ENCODE measurements at places on chromosomes 5 and 9.

DNA sequence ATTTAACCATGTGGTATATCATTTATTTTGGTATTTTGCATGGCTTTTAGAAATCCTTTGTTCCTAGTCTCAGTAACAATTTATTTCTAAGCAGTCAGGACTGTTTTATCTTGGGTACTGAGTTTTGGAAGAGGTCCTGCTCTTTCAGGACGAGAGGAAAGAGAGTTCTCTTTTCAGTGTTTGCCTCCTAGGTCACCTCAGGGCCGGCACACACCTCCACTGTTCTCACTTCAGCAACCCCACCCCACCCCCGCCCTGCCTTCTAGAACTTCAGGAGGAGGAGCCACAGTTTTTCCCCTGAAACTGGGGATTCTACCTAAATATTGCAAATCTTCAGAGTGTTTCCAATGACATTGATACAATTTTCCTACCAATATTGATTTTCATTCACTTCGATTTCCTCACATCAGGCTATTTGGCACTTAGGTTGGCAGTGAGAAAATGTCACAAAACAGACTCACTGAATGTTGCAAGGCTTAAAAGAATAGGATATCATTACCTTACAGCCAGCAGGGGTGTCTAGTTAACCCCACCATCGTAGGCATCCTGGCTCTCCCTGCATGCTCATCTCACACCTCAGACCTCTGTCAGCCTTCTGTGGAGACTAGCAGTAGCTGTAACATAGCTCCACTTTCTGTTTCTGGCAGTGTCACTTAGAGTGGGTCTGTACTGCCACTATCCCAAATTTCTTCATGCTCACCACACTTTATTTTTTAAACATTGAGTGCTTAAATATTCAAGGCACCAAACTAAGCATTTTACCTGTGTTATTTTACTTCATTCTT lies 5.4 kb downstream of the IGIP start:
- no peak for DNase-seq

- DNase-seq = no peak
These were observed 200.5 kb downstream of the EFNA5 start for GRCh38 chr5:107470295-107470582.

DNA sequence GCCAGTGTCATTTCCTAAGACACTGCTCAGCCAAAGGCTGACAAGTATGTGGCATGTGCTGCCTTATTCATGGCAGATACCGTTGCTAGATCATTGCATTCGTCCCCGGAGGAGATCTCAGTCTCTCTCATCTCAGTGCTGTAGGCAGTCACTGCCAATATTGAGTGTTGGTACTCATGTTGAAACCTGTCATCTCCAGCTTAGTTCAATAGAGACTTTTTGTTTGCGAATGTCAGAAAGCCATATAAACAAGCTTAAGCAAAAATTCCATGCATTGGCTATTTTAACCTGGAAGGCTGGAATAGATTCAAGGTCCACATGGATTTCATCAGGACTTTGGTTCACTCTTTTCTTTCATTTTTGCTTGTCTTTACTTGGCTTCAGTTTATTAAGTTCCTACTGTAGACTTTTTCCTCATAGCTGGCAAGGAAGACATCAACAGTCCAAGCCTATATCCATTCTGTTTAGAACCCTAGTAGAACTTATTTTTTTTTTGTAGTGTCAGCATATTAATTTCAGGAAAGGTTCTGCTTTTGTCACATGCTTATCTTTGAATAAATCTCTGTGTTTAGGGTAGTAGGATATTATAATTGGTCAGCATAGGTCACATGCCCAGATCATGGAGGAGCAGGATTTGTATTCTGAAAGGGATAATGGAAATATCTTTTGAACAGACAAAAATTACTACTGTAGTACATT lies 66.8 kb downstream of the FCHO2 start:
- no peak for DNase-seq

GRCh38 chr5:132812781-132813598 lies at the start of gene SOWAHA:
TSS of gene SOWAHA (plus strand) at chr5:132813302. CDS start at chr5:132813622, 320 bp downstream.
- no peak for DNase-seq

DNA sequence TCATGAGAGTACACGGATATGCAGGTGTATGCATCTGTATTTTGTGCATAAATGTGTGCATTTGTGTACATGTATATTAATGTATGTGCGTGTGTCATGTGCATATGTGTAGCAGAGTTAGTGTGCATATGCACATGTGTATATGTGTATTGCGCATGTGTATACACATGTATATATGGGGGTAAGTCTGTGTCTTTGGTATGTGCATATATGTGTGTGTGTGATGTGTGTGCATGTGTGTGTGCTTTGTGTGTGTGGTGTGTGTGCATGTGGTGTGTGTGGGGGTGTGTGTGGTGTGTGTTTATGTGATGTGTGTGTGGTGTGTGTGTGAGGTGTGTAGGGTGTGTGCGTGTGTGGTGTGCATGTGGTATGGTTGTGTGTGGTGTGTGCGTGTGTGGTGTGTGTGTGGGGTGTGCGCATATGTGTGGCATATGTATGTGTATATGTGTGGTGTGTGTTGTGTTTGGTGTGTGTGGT lies 13.1 kb upstream of the CTSL start:
- no peak for DNase-seq

- DNase-seq = no peak
These were observed 266.4 kb downstream of the DENND1A start for GRCh38 chr9:123663529-123663928.

DNA sequence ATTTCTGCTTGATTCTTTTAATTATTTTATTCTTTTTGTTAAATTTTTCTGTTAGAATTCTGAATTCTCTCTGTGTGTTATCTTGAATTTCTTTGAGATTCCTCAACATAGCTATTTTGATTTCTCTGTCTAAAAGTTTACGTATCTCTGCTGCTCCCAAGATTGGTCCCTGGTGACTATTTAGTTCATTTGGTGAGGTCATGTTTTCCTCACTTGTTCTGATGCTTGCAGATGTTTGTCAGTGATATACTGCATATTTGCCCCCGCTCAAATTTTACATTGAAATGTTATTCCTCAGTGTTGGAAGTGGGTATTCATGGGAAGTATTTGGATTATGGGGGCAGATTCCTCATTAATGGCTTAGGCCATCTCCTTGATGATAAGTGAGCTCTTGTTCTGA lies 105.3 kb downstream of the PRDM9 start:
- no peak for DNase-seq

- no peak for DNase-seq
These were observed 487.7 kb downstream of the GADD45G start for GRCh38 chr9:90092508-90092907.

GRCh38 chr5:133994990-133995333 lies 9.8 kb downstream of the VDAC1 start:
- no peak for DNase-seq

- no peak for DNase-seq
These were observed 9.5 kb downstream of the GM2A start for GRCh38 chr5:151262532-151262931.

GRCh38 chr5:152523964-152524363 lies 118.9 kb upstream of the NMUR2 start:
- no peak for DNase-seq

- no peak for DNase-seq
These were observed 549.0 kb upstream of the NUDT12 start for GRCh38 chr5:104111632-104112031.

- no peak for DNase-seq
These were observed 96.9 kb downstream of the PARP8 start for GRCh38 chr5:50763351-50763750.

GRCh38 chr9:5958273-5958672 lies 57.2 kb downstream of the RANBP6 start:
- no peak for DNase-seq

DNA sequence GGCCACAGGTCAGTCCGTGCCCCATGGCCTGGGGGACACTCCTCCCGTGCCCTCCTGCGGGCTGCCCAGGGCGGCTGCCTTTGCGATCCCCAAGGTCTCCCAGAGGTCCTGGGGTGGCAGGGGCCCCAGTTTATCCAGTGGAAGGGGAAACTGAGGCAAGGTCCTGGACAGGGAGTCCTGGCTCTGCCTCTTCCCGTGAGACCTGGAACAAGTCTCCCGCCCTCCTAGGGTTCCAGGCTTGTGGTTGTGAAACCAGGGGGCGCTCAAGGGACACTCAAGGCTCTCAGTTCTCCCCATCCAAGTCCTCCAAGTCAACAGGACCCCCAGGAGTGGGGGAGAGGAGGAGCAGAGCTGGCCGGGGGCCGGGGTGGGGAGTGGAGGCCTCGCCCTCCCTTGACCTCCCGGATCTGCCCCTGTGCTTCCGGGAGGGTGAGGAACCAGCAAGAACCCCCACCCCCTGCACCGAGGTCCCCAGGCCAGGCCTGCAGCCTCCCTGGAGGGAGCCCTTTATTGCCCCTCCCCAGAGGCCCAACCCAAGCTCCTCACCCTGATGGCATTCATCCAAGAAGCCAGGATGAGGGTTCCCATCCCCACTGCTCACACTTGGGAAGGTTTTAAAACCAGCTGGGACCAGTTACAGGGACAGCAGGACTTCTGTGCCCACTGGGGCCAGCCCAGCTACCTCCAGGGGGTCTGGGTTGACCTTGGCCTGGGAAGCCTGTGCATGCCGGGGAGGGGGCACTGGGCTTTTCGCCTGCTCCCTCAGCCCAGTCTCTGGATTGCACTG lies 24.7 kb upstream of the TMEM250 start:
- no peak for DNase-seq

- no peak for DNase-seq
These were observed 47.5 kb downstream of the NKD2 start for GRCh38 chr5:1055896-1056610.

- DNase-seq = no peak
These were observed 623.3 kb downstream of the HINT1 start for GRCh38 chr5:130541617-130542221.

- DNase-seq = no peak
These were observed 162.8 kb downstream of the ENC1 start for GRCh38 chr5:74477761-74478160.

GRCh38 chr9:18720691-18721090 lies 246.7 kb downstream of the ADAMTSL1 start:
- no peak for DNase-seq

GRCh38 chr9:129667850-129668249 lies 2.4 kb downstream of the PRRX2 start:
- no peak for DNase-seq

GRCh38 chr9:20650750-20651299 lies 28.5 kb upstream of the MLLT3 start:
- no peak for DNase-seq

- no peak for DNase-seq
These were observed 13.0 kb upstream of the TPM2 start for GRCh38 chr9:35702696-35703095.

- DNase-seq = no peak
These were observed 133.3 kb downstream of the CACNA1B start for GRCh38 chr9:138010861-138011260.

DNA sequence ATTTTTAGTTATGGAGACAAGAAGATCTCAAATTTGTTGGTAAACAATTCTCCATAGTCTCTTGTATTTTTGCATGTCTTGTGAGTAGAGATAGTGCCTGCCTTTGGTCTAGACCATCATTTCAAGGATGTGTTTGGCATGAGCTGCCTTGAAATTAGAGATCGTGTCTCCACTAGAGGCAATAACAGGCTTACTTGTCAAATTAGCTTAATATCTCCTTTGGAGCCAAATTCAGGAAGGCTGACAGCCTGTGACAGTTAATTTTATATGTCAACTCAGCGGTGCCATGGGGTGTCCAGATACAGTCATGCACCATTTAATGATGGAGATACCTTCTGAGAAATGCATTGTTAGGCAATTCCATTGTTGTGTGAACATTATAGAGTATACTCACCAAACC lies 24.8 kb upstream of the PRDM9 start:
- no peak for DNase-seq

GRCh38 chr5:158354958-158355357 lies 496.0 kb upstream of the CLINT1 start:
- no peak for DNase-seq

DNA sequence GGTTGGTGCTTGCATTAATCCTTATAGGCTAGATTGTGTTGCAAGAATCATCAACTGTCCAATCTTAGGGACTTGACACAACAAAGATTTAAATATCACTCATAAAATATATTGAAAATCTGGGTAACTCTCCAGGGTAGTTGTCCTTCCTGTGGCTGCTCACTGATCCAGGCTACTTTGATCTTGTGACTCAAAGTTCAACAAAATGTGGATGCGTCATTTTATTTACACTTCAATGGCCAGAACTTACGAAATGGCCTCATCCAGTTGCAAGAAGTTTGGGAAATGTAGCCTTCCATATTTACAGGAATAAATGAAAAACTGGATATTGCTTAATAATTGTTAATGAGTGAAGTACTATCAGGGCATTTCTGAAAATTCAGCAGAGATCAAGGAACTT lies 235.5 kb upstream of the ACTBL2 start:
- no peak for DNase-seq

GRCh38 chr5:35282810-35283209 lies 52.5 kb upstream of the PRLR start:
- no peak for DNase-seq

DNA sequence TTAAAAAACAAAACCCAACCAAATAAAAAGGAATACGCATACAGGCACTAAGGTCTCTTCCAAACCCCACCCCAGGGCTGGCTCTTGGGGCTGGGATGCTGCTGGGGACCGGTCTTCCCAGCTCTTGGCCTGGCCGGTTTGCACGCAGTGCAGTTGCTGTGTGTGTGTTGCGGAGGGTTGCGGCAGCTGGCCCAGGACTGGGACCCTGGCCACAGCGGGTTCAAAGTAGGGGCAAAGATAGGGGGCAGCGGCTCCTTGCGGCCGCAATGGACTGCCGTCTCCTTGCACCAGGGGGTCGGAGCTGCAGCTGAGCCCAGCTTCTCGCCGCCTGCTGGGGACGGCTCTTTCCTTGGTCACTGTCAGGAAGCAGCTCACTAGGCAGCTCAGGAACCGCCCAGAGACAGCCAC lies 5.0 kb downstream of the DMRT3 start:
- DNase-seq = no peak

DNA sequence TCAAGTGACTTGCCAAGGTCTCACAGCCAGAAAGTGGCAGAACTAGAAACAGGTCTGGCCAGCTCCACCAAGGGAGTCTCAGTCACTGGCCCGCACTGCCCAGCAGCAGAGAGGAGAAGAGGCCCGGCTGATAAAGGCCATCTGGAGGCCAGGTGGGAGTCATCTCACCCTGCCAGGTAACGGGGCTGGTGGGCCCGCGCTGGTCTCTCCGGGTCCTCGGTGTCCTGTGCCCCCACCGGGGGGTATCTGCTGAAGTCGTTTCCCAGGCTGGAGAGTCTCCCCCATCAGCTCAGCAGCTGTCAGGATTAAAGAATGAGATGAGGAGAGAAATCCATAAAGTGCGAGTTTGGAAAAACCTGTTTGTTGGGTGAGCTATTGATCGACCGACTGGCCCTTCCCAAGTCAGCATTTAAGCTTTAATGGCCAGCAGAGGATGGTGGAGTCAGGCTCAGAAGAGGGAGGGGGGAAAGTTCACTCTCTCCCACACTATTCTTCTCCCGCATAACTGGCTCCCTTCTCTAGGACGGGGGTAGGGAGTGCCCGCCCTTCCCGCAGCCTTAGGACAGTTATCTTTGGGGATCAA lies 30.3 kb downstream of the LMX1B start:
- DNase-seq = no peak

- DNase-seq = no peak
These were observed 23.4 kb downstream of the ADGRV1 start for GRCh38 chr5:90581956-90582355.

All from T-helper 9 cell (primary cell).